ENCODE measurements at places on chromosomes 3 and 15. TPM values are rescaled to one million over a fixed set of nuclear protein-coding genes. Genes with fewer than 3 reads are reported as not detected.

Gene WNT5A
- total RNA-seq = 0.30 TPM

Gene ISL2
- not detected for total RNA-seq

Gene TMCO5A
- total RNA-seq = not detected

Gene NPAP1
- not detected for total RNA-seq

Gene P2RY13
- not detected for total RNA-seq

Gene CLDN16
- under 0.01 TPM for total RNA-seq

Gene CEP63
- total RNA-seq = 12.8 TPM

Gene CHRD
- 0.15 TPM for total RNA-seq

Gene BFSP2
- not detected for total RNA-seq

Gene UBAP1L
- total RNA-seq = 0.65 TPM

Gene GOLGA8R
- 1.4 TPM for total RNA-seq

Data from epithelial cell of umbilical artery (primary cell).